Choroid plexus epithelial cell (primary cell): ENCODE measurements at places on chromosomes 16 and 17.

- DNase-seq = peak; percentile 90
Measured at GRCh38 chr17:64385187-64386083, 5.2 kb downstream of the PECAM1 start.

DNA sequence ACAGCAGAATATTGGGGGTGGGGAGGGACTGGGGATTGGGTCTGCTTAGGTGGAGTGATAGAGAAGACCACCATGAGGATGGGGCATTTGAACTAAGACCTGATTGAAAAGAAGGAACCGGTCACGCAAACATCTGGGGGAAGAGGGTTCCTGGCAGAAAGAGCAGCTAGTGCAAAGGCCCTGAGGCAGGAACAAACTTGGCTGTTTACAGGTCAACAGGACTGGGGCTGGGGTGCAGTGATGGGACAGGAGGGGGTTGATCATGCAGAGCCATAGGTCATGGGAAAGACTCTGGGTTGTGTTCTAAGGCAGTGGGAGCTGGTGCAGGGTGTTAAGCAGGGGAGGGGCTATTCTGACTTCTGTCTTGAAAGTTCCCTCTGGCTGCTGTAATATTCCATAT is 1.9 kb downstream of the DRG2 start:
- DNase-seq = no peak

DNA sequence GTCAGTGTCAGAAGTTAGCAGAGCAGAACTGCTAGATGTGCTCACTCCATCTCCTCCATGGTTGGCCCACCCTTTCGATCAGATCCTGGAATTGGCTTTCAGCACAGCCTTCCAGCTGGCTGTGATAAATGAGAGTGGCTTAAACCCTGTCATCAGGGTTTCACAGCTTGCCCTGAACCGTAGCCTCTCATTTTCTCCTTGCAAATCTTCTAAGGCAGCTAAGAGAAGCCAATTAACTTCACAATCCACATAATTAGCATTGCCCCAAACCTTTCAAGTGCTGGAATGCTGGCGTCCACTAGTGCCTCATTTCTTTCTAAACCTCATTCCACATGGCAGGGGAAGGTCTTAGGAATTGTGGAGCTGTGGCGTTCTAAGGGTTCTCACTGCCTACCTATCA is 21.7 kb downstream of the MILR1 start:
- DNase-seq = no peak

GRCh38 chr16:54203851-54204505 is 82.6 kb downstream of the IRX3 start:
- DNase-seq = no peak

GRCh38 chr17:55644346-55644745 is 78.3 kb downstream of the TMEM100 start:
- DNase-seq = no peak

DNA sequence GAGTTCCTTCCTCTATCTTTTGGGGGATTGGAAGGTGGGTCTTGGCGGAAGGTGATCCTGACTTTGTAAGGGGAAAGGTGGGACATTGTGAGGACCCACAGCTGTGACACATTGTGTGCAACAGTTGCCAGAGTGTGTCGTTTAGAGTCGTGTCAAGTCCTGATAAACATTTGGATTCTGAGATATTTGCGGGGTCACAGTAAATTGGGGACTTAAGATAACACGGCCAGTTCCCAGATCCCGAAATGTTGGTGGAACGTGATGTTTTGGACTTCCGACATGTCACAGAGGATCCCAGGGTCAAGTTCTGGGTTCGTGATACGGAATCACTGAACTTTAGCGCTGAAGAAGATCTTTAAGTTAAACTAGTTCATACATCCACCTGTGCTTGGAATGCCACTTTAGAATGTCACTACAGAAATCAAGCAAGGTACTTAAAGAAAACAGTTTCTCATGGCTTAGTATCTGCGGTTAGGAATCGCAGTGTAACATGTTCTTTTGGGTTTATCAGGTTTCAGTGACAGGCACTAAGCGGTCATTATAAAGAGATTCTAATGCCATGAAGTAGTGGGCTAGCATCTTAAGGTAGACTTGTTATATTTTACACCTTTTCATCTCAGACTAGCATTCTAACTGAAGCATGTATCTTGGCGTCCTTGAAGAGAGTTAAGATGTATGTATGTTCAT is 815 bp downstream of the ATAD5 start:
- DNase-seq = no peak

DNA sequence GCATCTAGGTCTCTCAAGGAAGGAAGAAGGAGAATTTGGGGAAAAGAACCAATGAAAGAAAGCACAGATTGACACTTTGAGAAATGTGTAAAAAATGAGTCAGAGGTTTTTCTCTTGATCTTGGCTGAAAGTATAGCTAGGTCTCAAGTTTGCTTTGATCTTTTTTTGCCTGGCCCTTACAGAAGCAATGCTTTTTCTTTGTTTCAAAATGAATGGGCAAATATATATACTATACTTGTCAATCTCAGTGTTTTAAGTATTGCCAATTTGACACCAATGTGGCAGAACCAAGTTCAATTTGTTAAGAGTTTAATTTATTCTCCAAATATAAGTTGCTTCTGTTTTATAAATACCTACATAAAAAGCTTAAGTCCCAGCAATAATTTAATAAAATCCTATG is 119.6 kb downstream of the PPM1E start:
- DNase-seq = no peak
